Activated CD4-positive, alpha-beta T cell treated with anti-CD3 and anti-CD28 coated beads, Interleukin-2, Interleukin-6, amounts not matched to agents 100 ng/mL and 50 ng/mL, durations not matched to agents 16 hours and 8 hours (primary cell): ENCODE measurements at places on chromosomes 3 and 15.
A peak's percentile ranks its signal among the peaks of the same experiment; 100 is the strongest.

GRCh38 chr3:31114929-31115283 lies 220.4 kb upstream of the GADL1 start:
- DNase-seq, result no peak

GRCh38 chr3:190024912-190025311 lies 95.8 kb downstream of the P3H2 start:
- DNase-seq, result no peak

DNA sequence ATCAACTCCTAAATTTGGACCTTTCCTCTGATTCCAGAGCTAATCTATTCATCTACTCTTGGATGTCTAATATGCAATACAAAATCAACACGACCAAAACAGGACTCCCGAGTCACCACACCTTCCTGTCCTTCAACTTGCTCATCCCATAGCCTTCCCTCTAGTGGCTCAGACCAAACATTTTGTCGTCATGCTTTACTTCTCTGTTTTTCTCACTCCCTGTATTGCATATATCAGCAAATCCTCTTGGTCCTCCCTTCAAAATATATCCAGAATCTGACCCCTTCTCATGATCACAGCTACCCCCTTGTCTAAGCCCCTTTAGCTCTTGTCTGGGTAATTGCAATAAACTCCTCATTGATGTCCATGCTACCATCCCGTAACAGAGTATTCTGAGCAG lies 30.5 kb upstream of the DCP1A start:
- DNase-seq, result no peak

- no peak for DNase-seq
Observed at GRCh38 chr3:74287557-74287956, 326.9 kb downstream of the CNTN3 start.

- DNase-seq, result no peak
Observed at GRCh38 chr3:83218383-83219200, 1457.1 kb upstream of the GBE1 start.

- DNase-seq, result no peak
Observed at GRCh38 chr3:11551036-11551435, 92.7 kb downstream of the VGLL4 start.

DNA sequence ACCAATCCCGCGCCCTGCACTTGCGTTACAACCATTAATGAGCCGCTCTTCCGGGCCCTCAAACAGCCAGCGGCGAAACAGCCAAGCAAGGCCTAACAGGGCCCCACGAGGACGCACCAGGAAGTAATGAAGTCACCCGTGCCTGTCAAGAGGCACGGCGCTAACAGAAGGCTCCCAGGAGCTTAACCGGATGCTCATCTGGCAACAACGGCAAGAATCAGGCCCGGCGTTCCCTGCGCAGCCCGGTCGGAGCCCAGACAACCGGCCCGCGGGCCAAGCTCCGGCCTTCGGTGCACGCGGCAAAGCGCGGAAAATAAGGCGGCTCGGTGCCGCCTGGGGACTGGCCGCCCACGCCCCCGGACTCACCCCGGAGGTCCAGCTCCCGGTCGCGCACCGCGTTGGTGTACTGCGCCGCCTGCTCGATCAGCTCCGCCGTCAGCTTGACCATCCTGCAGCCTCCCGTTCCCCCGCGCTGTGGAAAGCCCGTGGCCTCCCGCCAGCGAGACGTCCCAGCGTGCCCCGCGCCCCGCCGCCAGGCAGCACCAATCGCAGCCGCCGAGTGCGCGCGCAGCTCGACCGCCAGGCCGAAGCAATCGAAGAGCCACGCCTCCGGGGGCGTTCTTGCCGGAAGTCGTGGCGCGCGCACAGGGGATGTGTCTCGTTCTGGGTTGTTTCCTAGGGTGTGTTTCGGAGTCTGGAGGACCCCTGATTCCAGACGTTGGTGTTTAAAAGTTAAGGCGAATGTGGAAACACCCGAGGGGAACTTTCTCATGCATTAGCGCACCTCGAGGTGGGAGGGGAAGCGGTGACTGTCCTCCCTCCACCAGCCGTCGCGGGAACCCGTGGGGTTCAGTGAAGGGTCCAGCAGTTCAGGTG lies at the start of gene SNRPA1:
Gene SNRPA1 (minus strand): TSS at position 518 of the 876 bp plus-strand sequence. CDS start 70 bp downstream, at position 448.
- peak; percentile 98 for DNase-seq

DNA sequence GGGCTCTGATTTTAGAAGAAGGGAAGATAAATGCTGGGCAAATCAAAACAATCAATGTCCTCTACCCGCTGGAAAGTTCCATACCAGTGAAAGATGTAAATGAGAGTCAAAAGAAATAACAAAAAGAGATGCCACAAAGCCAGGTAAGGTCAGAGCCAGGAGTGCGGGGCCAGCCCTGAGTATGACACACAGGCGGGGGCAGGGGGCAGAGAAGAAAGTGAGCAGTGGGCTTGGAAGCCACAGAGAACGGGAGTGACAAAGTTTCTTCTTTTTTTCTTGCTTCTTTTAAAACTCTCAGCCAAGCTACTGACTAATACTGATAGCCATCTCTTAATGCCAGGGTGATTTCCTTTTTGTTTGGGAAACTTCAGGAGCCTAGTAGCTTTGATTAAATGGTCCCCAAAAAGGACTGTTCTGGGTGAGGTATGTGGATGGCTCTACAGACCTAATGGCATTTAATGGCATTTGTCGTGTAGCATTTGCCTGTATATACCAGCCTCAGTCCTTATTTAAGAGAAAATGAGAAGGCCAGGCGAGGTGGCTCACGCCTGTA lies 23.1 kb upstream of the TSEN2 start:
- DNase-seq, result peak; percentile 23

GRCh38 chr15:67109141-67110034 lies 44.0 kb downstream of the SMAD3 start:
- no peak for DNase-seq

DNA sequence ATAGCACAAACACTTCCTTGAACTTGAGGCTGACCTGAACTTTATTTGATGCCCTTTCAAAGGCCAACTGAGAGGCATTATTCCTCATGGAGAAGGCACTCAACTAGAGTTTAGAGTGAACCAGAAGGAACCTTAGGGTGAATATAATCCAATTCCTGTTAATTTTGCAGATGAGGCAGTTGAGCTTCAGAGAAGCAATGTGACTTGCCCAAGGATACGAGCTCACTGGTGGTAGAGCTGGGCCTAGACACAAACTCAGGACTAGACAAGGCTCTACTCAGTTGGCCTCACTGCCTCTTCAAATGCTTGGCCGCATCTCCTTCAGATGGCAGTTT lies 172.7 kb upstream of the ADAMTS9 start:
- no peak for DNase-seq

DNA sequence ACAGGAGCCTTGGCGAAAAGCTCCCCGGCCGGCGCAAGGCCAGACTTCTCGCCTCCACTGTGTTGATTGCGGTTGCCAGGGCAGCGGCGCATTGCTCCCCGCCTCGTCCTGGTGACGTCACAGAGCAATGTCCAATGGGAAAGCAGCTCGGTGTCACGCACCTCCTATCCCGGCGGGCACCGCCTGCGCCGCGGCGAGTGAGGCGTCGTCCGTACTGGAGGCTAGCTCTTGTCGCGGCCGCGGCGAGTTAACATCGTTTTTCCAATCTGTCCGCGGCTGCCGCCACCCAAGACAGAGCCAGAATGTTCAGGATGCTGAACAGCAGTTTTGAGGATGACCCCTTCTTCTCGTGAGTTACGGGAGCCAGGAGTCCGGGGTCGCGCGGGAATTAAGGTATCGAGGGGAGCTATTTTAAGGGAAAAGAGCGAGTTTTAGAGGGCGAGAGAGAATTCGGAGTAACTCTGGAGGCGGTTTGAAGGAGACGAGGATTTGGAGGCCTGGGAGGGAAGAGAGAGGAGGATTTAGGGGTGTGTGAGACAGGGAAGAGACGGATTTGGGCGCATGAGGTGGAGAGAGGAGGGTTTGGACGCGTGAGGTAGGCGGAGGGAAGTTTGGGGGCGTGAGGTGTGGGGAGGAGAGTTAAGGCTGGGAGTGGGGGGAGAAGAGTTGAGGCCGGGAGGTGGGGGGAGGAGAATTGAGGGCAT lies at the start of gene MLF1:
Gene MLF1 (plus strand): TSS at position 196 of the 704 bp plus-strand sequence. CDS start 107 bp downstream, at position 303.
- DNase-seq, result peak; percentile 87

DNA sequence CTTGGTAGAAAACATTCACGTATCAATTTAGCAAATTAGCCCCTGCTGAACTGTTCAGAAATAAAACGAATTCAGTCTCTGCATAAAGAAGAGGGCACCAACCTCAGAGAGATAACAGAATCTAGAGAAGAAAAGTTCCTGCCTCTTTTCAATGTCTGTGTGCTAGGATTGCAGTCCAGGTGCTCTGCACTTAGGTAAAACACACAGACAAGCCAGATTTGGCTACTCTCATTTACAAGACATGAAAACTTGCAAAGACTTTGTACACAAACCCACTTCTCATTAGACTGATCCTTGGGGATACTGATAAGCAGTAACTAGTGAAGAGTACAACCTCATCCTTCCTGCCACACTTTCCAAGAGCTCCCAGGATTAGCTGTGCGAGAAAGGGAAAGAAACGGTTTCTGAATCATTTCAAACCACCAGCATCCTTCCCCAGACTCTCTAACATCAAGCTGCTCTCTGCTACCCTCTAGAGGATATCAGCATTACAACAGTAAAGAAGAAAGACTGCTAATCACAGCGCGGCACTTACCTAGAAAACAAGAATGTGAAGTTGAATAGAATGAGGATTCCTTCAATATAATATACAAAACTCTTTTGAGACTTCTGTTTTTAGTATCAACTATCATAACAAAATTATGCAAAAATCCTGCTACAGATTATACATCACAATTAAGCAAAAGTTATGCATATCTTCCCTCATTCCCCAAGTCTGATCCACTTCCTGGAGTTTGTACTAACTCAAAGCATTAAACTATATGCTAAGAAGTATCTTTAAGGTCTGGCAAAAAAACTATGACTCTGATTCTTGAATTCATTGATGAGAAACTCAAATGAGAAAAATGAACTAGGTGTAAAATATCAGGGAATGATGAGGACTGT lies 306.4 kb downstream of the MAGI1 start:
- peak; percentile 56 for DNase-seq

DNA sequence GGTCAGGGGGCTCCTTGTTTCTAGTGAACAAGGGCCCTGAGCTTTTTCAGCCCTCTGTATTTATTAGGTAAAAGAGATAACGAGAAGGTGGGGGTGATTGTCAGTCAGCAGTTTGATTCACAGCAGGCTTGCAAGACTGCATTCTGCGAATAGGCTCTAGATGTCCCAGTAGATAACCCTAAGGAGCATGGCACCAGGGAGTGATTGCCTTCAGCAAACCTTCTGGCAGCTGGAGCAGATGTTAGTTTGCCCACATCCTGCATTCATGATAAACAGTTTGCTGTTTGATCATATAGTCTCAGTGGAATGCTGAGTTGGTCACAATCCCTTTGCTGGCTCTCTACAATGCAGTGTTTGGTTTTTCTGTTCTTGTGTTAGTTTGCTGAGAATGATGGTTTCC lies 161.3 kb upstream of the GADL1 start:
- DNase-seq, result no peak

- peak; percentile 17 for DNase-seq
Observed at GRCh38 chr15:60523056-60523455, 44.1 kb upstream of the ICE2 start.

DNA sequence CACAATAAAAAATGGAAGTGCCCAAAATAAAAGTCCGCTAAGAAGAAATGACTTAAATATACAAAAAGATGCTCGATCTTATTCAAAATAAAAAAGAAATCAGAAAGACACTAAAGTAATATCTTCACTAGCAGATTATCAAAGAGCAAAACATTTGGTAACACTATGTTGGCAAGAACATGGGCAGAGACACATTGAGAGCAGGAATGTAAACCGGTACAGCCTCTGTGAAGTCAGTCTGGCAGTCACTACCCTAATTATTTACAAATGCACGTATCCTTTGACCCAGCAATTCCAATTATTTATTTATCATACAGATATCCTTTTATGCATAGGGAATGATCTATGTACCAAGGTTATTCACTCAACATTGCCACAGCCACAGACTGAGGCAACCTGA lies 34.5 kb downstream of the TBL1XR1 start:
- no peak for DNase-seq

- no peak for DNase-seq
Observed at GRCh38 chr3:5731100-5731499, 543.6 kb downstream of the EDEM1 start.

DNA sequence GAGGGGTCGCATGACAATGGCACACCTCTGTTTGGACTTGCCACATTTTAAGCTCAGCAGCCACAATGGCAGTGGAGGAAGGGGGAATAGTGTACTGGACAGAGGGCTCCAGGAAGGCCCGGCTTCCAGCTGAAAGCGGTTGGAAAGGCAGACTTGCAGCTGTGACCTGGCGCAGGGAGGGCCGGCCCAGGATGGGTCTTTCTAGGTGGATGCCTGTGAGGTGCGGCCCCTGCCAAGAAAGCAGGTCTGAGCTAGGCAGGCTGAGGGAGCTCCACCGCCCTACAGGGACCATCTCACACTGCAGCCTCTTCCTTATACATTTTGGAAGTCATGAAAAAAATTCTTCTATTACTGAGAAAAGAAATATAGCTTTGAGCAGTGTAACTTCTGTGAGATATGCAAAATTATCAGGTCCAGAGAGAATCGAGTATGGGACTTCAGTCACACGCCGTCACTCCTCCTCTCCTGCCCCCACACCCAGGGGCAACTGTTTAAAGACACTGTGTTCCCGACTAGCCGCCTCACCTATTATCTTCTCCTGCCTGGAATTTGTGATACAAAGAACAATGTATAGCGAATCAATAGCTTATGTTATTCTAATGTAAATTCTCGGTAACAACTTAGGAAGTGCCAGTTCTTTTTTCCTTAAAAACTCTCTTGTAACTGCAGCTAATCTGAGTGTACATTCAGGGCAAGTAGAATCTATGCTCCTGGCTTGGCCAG lies 331.0 kb downstream of the OCA2 start:
- DNase-seq, result no peak
